ENCODE measurements at places on chromosomes 3 and 15.

DNA sequence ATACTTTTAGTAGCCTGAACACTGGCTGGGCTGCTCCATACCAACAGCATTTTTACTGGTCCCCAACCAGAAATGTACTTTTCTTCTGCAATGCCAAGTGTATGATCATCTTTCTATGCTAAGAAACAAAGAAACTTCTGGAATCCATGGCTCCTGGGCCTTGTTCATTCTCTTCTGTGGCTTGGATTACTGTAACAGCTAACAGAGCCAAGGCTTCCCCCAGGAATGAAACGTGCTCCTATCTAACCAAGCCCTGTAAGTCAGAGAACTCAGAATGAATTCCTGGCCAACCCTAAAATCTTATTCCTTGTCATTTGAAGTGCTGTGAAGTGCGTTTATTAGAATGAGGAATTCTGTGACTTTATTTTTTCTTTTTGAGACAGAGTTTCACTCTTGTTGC lies 102.9 kb upstream of the RAD18 start:
- DNase-seq: no peak

GRCh38 chr3:134697830-134698689 lies 47.2 kb upstream of the KY start:
- DNase-seq: no peak

GRCh38 chr15:89164712-89165211 lies 56.6 kb downstream of the RLBP1 start:
- no peak for DNase-seq

DNA sequence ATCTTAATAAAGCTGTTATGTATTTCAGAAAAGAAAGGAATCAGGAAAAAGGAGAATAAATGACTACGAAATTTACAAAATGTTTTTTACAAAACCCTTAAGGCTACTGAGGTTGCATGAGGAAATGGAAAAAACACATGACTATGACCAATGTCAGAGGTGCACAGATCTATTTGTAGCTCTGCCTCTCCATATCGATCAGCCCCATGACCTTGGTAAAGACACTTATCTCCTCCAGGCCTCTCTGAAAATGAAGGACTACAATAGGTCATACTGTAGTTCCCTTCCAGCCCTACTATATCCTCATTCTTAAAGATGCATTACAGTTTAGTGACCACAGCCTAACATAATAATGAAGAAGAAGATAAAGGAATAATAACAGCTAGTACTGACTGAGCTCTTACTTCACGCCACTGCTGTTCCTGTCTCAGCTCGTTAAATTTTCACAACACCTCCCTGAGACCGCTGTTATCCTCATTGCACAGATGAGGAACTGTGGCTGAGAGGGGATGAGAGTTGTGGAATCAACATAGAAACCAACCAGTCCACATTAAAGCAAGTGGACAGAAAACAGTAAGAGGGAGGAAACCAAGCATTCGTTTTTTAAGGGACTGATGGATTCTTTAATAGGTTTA lies 163.2 kb downstream of the MAGI1 start:
- no peak for DNase-seq

- DNase-seq: no peak
Measured at GRCh38 chr3:54424292-54424691, 301.9 kb downstream of the CACNA2D3 start.

DNA sequence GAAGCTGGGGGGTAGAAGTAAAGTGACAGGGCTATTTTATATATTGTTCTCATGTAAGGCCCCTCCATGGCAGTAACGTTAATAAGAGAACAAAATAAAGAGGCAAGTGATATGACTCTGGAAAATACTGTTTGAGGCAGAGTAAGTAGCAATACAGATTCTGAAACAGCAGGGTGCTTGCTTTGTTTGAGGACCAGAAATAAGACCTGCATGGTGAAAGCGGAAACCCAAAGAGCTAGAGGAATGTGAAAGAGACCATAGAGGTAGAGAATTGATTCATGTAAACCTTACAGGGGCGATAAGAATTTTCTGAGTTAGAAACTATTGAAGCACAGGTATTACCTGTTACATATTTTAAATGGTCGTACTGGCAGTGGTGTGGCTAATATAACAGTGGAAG lies 1517.1 kb downstream of the SI start:
- no peak for DNase-seq

- no peak for DNase-seq
Measured at GRCh38 chr15:47470983-47471382, 246.3 kb upstream of the SEMA6D start.

DNA sequence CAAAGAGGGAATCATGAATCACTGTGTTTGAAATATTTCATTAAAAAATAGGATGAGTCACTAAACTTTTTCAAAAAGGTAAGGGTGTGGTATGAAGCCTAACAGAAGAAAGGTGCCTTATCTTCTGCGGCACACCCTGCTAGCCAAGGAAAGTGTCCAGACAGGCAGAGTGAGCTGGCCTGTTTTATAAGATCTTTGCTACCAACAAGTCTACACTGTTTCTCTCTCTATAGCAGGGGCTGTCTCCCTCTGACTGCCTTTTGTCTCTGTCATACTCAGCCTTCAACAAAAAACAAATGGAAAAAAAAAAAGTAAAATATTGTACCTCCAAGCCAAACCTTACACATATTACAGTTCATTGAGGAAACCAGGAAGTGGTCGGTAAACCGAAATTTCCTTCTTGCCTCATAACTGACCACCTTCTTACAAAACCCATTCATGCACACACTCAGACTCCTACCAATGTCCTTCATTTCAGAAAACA lies 9.1 kb downstream of the ZDHHC3 start:
- DNase-seq: no peak

- DNase-seq: no peak
Measured at GRCh38 chr15:35698966-35699575, 153.1 kb upstream of the DPH6 start.

DNA sequence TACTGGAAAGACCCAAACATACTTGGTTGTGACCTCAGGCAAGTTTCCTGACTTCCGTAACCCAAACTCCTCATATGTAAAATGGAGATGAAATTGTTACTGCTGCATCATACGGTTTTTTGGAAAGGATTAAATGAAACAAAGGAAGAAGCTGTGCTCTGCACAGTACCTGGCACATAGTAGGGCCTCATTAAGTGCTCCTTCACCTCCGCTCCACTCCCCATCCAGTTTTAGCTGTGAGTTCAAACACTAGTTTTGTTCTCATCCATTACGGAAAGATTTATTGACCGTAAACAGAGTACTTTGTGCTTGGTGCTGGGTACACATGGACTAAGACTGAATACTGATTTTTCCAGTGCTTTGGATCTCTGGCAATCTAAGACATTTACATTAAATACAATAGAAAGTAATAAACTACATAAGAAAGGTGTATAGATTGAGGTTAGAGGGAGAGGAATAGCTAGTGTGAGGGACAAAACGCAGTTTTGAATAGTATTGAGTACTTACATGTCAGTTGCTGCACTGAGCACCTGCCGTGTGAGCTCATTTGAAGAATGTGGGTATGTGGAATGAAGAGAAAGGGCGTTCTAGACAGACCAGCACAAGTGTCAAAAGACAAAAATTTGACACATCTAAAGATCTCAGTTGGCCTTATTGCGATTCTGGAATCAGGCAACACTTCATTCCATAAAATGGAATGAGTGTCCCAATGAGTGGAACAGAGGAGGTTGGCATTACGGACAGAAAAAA lies 594 bp upstream of the ICE2 start:
- no peak for DNase-seq

GRCh38 chr3:13335059-13335458 lies 85.1 kb downstream of the NUP210 start:
- DNase-seq: no peak

DNA sequence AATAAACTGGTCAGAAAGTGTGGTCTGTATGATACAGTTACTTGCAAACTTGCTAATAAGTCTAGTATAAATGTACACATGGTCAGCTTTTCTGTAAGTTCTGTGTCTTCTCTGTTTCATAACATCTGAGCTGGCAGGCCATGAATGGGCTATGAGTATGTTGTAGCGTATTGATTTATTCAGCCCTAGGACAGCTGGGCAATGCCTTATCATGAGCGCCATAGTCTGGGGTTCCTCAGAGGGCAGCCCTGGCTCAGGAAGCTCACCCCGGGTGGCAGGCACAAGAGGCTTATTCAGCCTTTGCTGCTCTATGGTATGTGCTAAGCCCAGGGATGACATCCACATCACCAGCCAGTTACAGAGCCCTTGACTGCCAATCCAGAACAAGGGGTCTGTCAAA lies 50.7 kb upstream of the CCR2 start:
- no peak for DNase-seq

GRCh38 chr3:25429361-25430286 lies 1.6 kb downstream of the RARB start:
- DNase-seq: no peak

DNA sequence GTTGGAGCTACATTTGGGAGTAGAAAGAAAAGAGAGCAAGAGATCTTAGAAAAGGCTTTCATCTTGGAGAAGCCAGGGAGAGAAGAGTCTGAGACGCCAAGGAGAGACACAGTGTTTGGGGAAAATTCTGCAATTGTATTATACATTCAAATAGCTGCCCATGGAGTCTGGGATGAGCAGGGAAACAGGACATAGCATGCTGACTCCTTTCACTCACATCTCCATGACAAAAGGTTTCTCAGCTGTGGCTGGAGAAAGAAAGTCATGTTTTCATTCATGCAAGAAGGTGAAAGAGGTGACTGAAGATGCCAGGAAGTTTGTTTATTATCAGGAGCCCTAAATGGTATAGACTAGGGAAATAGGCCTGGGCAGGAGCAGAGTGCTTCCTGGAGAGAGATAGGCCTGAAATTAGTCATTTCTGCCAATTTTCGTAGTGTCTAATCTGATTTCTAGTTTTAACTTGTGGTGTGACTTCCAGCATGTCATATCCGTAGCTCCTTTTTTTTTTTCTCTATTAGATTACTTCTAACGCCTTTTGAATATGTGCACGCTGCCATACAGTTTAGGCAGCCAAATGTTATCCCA lies 34.1 kb downstream of the ACP3 start:
- DNase-seq: no peak

GRCh38 chr3:54719914-54720313 lies 207.9 kb downstream of the LRTM1 start:
- no peak for DNase-seq

GRCh38 chr3:1346386-1346785 lies 253.6 kb downstream of the CNTN6 start:
- no peak for DNase-seq

Measured in hepatic stellate cell (primary cell).